ENCODE measurements at places on chromosomes 2 and 18.
A peak's percentile ranks its signal among the peaks of the same experiment; 100 is the strongest.

DNA sequence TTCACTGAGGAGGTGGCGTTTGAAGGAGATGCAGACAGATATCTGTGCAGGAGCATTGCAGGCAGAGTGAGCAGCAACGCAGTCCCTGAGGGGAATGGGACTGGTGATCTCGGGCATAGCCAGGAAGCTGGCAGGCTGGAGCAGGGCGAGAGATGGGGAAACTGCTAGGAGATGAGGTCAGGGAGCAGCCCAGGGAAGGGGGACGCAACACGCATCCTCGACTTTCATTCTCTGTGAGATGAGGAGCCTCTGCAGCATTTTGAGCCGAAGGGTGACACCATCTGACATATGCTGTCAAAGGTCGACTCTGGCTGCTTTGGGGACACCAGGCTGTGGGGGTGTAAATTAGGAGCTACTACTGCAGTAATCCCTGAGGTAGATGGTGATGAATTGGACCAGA, 4.3 kb upstream of the CHRNA1 start:
- no peak for DNase-seq

GRCh38 chr2:2528846-2529245, 197.8 kb upstream of the MYT1L start:
- DNase-seq = no peak

GRCh38 chr18:23772327-23773024, 83.2 kb downstream of the LAMA3 start:
- no peak for DNase-seq

DNA sequence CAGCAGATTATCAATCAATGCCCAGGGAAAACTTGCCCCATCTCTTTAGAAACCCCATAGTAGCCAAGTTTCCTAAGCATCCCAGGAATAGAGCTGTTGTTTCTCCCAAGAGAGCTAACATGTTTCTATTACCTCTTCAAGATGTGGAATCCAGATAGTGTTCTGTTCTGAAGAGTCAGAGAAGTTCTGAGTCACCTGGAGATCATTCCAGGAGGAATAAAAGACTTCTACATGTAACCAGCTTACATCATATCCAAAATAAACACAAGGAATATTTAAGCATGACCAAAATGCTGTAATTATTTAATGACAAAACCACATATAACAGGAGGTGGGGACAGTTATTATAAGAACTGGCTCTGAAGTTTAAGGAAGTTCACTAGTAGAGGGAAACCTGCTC, 51.0 kb upstream of the GORASP2 start:
- no peak for DNase-seq

GRCh38 chr2:151978709-151979108, 120.1 kb downstream of the CACNB4 start:
- no peak for DNase-seq

- DNase-seq = no peak
These were observed 807.4 kb upstream of the CRIM1 start for GRCh38 chr2:35548171-35548570.

GRCh38 chr2:197591339-197592072, 75.6 kb downstream of the MOB4 start:
- DNase-seq = no peak

DNA sequence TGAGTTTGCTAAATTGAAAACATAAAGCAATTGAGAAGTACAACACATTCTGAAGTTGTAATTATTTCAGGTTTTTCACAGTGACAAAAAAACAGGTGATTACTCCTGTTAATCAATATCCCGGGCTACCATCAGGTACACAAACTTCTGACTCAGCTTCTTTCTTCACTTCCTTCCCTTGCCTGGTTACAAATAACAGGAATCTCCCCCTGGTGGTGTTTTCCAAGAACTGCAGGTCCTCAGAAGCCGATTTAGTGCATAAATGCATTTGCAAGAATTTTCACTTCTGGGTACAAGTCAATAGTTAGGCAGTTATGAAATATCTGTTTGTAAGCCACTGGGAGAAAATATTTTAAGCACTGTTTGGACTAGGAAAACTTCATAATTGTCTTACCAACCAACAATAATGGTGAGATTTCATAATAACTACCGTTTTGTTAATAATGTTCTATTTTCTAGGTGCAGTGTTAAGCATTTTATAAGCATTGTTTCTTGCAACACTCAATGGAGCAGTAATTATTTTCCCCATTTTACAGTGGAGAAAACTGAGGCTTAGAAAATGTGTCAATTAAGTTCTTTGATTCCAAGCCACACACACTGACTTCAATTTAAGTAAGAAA, 12.4 kb upstream of the GMCL1 start:
- peak; percentile 43 for DNase-seq

DNA sequence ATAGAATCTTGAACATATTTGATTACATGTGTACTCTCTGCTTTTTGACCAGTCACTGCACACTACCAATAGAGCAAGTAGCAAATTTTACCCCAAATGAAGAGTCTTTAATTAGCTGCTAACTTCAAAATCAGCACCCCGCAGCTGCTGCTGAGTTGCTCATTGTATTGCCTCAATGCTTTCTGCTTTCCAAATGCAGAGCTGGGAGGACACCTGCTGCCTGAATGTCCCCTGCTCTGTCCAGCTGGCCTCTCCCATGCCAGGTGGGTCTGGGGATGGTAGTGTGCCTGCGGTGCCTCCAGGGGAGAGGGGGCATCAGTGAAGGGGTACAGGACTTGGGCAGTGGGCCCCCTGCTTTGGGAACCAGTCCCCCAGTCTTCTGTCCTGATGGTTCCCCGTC, 184.8 kb downstream of the PRKCE start:
- DNase-seq = no peak

GRCh38 chr2:75035444-75036353, 77.3 kb downstream of the POLE4 start:
- DNase-seq = no peak

- DNase-seq = no peak
These were observed 231.1 kb downstream of the SETBP1 start for GRCh38 chr18:44911773-44912172.

- no peak for DNase-seq
These were observed 34.2 kb downstream of the GKN2 start for GRCh38 chr2:68918497-68918896.

DNA sequence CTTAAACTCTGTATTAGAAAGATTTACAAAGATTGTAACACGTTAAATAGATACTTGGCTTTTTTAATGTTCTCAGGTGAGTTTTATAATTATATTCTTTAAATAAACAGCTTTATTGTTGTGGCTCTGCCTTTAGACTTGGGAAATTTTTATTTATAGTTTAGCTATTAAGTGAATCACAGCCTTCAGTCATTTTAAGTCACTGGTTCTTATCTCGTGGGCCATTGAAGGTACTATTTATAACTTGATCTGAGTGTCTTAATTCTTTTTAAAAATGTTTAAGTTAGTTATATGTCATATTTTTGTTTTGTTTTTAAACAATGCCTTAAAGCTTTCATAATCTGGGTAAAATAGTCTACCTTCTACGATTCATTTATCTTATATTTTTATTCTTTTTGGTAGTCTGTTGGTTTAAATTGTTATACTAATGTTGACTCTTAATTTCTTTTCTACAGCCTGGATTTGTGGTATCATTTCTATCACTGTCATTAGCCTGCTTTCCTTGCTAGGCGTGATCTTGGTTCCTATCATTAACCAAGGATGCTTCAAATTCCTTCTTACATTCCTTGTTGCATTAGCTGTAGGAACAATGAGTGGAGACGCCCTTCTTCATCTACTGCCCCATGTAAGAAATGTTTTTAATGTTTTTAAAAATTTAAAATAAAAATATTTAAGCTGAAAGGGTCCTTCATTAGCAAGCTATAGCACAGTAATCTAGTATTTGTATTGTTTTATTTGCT, 49.3 kb downstream of the SLC39A10 start:
- DNase-seq = no peak

DNA sequence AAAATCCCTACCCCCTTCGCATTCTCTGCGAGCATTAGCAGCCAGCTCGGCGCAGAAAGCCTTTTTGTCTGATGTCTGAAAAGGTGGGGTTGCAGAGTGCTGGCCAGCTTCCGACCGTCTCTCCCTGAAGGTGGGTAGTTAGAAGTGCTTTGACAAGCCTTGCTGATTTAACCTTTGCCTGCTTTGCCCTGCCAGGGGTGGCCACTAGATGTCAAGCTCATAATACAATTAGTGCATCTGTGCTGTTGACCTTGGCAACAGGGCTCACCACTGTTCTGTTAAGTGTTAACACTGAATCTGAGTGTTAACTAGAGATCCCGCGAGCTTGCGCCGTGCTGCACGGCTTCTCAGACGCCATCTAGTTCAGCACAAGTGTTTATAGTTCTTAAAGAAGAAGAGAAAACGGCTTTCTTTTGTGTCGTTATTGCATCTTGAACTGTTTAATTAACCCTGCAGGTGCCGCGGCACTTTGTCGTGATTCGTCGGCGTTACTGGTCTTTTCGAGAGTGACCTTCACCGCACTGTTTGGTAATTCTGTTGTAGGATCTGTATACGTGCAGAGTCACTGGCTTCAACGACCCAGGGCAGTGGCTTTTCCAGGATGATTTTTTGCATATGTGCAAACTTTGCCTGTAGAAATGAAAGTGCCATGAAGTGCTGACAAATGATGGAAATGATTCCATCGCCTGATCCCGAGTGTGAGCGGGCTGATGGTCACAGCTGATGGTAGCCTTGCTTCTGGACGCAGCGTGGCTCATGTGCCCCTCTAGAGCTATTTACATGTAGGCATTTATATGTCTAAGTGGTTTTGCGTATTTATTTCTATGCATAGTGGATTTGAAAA, 5.5 kb downstream of the SALL3 start:
- no peak for DNase-seq

DNA sequence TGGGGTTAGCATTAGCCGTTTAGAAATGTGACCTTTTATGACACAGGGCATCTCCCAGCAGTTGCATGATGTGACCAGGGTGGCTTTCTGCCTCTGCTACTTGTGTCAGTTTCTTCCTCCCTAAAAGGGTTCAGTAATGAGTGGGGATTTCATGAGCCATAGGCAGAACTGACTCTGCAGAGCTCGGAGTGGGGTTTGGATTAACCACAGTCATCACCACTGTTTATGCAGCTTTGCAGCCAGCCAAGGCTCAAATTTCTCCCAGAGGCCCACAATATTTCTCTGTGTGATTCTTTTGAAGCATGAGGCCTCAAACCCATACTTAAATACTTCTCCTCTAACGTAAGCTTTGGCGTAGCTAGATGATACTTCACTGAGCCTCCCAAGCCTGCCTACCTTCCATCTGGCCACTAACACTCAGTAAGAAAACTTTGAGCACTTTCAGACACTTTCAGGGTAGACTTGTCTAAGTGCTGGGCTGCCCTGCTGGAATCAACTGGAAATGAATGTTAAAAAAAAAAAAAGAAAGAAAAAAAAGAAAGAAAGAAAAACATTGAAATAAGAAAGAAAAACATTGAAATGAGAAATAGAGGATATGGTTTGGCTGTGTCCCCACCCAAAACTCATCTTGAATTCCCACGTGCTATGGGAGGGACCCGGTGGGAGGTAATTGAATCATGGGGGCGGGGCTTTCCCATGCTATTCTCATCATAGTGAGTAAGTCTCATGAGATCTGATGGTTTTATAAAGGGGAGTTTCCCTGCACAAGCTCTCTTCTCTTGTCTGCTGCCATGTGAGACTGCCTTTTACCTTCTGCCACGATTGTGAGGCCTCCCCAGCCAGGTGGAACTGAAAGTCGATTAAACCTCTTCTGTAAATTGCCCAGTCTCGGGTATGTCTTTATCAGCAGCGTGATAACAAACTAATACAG, 11.5 kb upstream of the LAPTM4A start:
- DNase-seq = no peak

- DNase-seq = no peak
These were observed 91.4 kb upstream of the NCK2 start for GRCh38 chr2:105653302-105653701.

DNA sequence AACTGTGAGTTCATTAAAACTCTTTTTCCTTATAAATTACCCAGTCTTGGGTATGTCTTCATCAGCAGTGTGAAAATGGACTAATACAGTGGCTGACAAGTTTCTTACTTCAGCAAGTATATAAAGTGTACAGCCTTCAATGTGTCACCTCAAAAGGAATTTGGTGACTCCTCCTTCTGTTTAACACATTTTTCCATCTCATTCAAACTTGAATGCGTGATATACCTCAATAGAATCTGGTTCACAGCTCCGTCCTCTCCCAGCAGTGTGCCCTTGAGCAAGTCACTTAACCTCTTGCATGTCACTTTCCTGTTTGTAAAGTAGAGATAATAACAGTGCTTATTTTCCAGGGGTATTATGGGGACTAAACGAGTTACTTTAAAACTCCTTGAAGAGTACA, 159.6 kb downstream of the CCBE1 start:
- no peak for DNase-seq

GRCh38 chr2:171505374-171505773, 16.9 kb upstream of the CYBRD1 start:
- DNase-seq = no peak

DNA sequence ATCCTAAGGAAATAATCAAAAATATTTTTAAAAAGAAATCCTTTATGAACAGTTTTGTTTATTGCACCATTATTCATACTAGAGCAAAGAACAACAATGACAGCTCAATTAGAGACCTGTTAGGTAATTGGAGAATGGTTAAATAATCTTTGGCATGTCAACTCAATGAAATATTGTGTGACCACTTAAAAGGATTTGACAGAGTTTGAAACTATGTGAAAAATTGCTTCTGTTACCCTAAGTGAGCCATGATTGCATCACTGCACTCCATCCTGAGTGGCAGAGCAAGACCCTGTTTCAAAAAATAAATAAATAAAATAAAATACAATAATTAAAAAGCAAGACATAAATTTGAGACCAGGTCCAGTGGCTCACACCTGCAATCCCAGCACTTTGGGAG, 66.1 kb upstream of the ATP8B1 start:
- no peak for DNase-seq

- DNase-seq = no peak
These were observed 212.7 kb upstream of the SALL3 start for GRCh38 chr18:78766651-78767533.

- DNase-seq = no peak
These were observed 396.0 kb downstream of the SOCS6 start for GRCh38 chr18:70684821-70685220.

DNA sequence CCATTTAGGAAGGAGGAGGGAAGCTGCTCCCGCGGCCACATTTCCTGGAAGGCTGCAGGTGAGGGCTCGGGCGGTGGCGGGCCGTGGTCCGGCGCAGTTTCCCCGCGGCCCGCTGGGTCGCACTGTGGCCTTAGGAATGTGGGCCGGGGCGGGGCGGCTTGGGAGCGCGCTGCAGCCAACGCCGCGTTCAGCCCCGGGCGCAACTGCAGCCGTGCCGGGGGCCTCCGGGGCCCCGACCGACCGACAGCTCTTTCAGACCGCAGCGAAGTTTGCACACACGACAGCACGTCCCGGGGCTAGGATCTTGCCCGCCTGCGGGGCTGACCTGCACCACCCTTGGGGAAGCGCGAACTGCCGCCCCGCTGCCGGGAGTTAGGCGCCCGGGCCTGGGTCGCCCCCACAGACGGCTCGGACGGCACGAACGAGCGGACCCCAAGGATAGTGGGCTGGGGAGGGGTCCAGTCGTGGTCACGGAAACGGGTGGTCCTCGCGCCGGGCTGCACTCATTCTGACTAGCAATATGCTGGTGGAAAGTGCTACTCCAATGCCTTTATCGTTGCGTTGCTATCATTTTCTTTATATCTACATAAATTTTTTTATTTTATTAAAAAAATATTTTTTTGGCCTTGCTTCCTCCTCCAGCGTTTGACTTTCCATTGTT, 69.9 kb upstream of the DLX2 start:
- peak; percentile 34 for DNase-seq

Measured in stimulated activated CD4-positive, alpha-beta T cell treated with anti-CD3 and anti-CD28 coated beads, Interleukin-1b, Interleukin-23, amount 100 ng/mL, for 1 hour (primary cell).